ENCODE measurements at places on chromosomes 5 and 9.

GRCh38 chr5:112127861-112128260, 291.2 kb downstream of the EPB41L4A start:
- DNase-seq = no peak

GRCh38 chr9:81396528-81396927, 292.8 kb downstream of the TLE1 start:
- no peak for DNase-seq

- no peak for DNase-seq
These were observed 6.9 kb upstream of the LTC4S start for GRCh38 chr5:179786861-179787260.

GRCh38 chr5:171647904-171648260, 137.7 kb upstream of the SMIM23 start:
- DNase-seq = no peak

- no peak for DNase-seq
These were observed 623.2 kb upstream of the FAM174A start for GRCh38 chr5:99911971-99912370.

DNA sequence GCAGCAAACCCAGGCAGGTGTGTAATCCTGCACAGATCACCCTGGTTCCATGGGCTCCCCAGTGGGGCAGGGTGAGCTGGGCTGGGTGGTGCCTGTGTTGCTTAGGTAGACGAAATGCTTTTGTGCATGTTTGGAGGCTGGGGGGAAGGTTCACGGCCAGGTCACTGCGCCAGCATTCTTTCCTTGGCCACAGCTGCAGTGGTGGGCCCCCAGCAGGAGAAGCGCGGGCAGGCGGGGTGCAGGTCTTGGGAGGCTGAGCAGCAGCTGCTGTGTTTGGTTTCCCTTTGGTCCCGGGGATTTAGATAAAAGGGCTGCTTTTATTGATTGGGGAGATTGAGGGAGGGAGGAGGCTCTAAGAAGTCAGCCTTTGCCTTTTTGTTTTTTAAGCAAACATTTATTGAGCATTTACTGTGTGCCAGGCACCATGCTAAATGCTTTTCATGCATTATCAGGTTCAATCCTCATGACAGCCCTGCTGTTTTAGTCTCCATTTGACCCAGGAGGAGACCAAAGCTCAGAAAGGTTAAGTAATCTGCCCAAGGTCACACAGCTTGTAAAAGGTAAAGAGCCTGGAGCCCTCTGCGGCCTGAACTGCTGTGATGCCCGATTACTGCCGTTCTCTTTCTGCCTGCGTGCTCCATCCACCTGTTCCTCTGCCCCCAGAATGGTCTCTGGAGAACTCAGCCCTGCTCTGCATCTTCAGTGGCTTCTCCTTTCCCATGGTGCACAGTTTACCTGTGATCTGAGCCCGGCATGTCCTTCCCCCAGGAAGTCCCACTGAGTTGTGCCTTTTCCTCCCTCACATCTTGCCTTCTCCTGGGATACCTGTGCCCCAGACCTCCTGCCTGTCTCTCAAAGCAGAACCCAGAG, 94.4 kb downstream of the MACROH2A1 start:
- DNase-seq = no peak

DNA sequence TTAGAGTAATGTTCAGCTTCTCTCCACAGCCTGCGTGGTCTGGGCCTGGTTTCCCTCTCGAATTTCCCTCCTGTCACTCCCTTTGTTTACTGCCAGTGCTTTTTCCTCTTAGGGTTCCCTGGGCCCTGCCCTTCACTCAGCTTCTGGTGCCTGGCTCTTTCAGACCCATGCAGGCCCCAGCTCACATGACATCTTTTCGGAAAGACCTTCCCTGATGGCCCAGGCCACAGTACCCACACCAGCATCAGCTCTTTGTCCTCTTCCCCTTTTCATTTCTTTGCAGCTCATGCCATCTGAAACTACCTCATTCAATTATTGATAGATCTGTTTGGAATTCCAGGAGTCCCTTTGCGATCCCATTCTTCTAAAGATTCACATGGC, 68.1 kb upstream of the ABL1 start:
- no peak for DNase-seq

- no peak for DNase-seq
These were observed 20.2 kb downstream of the TLN1 start for GRCh38 chr9:35711501-35712428.

All from thymus (tissue), 14 donors.